Activated CD4-positive, alpha-beta T cell treated with anti-CD3 and anti-CD28 coated beads, Interleukin-2, amount 50 U/mL, for 24 hours (primary cell): ENCODE measurements at places on chromosomes 12 and 14.

DNA sequence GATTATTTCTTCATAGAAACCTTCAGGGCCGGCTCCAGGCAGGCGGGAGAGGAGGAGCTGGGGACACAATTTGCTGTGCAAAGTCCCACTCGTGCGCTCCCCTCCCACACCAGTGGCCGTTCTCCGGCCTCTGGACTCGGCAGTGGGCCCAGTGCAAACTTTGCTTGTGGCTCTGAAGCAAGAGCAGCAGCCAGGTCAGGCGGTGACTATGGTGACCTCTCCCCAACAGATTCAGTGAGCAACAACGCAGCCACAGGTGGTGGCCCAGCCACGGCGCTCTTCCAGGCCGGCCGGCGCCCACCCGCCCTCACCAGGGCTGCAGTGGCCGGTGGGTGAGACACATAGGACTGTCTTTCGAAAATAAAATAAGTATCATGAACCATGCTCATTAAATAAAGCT lies 29.5 kb downstream of the VPS37B start:
- DNase-seq: no peak

DNA sequence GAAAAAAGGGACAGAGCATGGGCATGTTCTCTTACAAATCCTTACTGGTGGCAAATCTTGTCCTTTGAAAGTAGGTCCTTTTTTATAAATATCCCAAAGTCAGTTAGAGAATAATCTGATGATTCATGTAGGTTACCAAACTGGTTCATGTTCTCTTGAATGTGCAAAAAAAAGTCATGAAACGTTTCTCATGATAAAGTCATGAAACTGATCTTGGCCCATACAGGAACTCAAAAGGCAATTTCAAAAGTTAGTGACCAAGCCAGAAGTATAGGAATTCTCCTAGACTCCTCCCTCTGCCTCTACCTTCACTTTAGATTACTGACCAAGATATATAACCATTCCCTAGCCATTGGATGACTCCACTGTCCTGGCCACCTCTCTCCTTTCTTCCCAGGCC lies 27.3 kb upstream of the SPTSSA start:
- no peak for DNase-seq

DNA sequence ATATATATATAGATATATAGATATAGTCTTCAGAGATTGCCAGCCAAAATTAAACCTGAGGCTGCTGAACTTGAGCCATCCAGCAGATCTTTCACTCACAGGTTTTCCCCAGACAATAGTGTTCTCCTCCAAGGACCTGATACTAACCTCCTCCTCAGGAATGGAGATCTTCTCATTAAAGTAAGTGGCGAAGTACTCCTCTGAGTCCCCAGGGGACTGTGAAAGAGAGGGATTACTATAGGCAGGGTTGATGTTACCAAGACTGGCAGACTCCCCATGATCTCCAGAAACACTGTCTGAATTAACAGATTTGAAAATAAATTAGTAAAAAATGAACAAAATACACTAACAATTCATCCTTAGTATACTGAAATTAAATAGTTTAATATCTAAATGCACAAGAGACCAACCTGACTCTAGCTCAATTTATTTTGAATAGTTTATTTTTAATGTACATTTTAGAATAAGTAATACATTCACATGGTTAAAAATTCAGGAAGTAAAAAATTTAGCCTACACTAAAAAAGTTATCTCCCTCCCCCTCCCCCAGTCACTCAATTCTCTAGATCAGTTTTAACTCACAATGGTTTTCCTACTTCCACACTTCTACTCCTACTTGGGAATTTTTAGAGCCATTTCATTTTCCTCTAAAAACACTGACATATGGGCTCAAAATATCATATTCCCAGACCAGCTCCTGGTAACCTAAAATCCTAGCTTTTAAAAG lies 17.7 kb downstream of the SLC11A2 start:
- DNase-seq: no peak

- no peak for DNase-seq
These were observed 31.0 kb downstream of the ITGA7 start for GRCh38 chr12:55676707-55677106.

GRCh38 chr14:77516126-77516525 lies 17.5 kb upstream of the ISM2 start:
- no peak for DNase-seq

- DNase-seq: no peak
These were observed 92.3 kb upstream of the EVL start for GRCh38 chr14:99972748-99973466.

- DNase-seq: no peak
These were observed 58.9 kb upstream of the TMTC2 start for GRCh38 chr12:82627799-82628198.

DNA sequence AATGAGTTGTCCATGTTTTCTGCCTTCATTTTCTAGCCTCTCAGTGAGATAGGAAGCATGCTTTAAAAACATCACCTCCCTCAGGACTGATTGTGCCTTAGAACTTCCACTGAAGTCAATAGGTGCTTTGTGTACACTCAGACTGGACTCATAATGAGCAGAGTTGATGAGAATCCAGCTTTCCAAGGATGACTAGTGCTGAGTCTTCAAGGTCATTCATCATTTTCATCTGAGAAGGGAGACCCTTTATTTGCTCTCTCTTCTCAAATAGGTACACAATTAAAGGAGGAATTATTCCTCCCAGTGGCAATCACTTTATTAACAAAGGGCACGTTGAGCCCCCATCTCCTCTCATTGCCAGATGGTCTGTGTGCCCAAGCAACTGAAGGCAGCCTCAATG lies 210.9 kb upstream of the PRKD1 start:
- no peak for DNase-seq

- no peak for DNase-seq
These were observed 131.1 kb downstream of the PRKCH start for GRCh38 chr14:61452452-61452851.

- no peak for DNase-seq
These were observed 2.7 kb upstream of the NUAK1 start for GRCh38 chr12:106141452-106141851.

- no peak for DNase-seq
These were observed 12.4 kb downstream of the ZBTB42 start for GRCh38 chr14:104813286-104813685.

DNA sequence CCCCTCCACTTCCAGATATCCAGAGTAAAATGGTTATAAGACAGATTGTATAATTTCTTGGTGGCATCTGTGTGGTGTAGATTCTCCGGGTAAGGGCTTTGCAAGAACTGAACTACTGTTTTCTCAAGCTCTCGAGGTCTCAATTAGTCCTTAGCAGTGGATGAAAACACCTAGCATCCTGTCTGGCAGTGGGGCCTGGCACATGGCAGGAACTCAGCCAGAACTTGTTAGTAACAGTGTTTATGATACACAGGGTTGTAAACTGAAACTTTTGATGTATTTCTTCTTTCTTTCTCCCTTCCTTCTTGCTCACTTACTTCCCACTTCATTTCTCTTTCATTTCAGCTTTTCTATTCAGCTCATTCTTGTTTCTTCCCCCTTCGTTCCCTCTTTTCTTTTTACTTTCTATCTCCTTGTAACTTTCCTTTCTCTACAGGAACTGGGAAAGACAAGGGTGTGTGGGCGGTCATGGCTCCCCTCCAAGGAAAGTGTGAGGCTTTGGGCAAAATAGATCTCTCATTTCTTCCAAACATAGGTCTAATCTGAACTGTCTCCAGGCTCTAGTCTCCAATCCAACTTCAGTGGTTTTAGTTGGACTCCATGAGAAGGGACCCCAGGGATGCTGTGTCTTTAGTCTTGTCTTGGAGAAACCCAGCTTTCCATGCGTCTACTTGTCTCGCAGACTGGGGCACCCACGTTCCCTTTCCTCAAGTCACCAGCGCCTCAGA lies 159.7 kb downstream of the PAH start:
- DNase-seq: no peak

DNA sequence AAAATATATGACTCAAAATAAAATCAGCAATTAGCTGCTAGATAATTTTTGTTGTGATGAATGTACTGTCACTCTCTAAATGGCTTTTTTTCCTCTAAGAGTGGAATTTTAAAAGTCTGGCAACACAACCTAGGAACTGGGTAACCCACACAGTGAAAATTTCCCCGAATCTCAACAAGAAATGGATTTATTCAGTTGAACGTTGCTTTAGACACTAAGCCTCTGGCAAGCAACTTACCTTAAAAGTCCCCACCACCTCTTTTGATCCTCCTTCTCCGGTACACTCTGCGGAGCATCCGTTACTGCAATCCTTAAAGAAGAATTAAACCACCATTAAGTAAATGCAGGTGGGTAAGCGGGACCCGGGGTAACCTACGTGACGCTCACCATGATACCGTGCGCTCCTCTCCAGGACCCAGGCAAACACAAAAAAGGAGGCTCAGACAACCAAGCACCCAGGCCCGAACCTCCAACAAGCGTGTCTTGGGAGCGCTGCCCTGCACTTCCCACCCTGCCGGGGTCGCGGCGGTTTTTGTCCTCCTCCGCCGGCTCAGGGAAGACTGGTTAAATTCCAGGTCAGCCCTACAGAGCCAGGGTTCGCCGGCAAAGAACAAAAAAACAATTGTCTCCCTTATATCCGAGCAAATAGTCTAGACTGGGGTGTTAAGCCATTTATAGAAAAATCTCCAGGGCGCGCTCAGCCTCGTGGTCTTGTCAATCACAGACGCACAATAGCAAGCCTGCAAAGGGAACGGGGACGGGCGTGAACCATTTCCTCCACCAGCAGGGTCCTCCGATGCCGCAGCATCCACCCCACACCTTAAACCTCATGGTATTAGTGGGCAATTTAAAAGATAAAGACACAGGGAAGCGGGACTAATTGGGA lies 47.1 kb downstream of the BCAT1 start:
- no peak for DNase-seq
